Stimulated activated CD8-positive, alpha-beta memory T cell treated with anti-CD3 and anti-CD28 coated beads, Interleukin-15, amount 100 ng/mL, for 48 hours (primary cell): ENCODE measurements at places on chromosomes 3 and 15.

- no peak for DNase-seq
Measured at GRCh38 chr3:8649757-8650156, 5.2 kb upstream of the SSUH2 start.

GRCh38 chr3:170909129-170909903 lies 879 bp upstream of the EIF5A2 start:
- no peak for DNase-seq

DNA sequence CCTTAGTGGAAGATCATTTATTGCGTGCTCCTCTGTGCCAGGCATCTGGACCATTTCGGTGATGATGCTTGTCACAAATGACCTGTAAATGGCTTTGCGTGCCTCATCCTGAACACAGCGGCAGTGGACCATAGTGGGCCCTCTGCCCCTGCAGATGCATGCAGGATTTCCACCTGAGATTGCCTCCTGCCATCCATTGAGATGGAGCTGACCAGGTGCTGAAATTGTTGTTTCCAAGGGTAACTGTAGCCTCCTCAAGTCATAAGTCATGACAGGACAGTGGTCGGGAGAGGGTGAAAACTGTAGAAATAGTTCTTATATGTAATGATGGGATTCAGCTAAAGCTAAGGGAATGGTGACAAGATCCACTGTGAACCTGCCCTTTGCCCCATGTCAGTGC lies 35.5 kb downstream of the CLSTN2 start:
- DNase-seq, result no peak

GRCh38 chr3:106593381-106593780 lies 724.6 kb upstream of the CBLB start:
- DNase-seq, result no peak

GRCh38 chr3:133525435-133525834 lies 48.1 kb upstream of the CDV3 start:
- DNase-seq, result no peak

GRCh38 chr15:77219841-77220240 lies 148.9 kb upstream of the TSPAN3 start:
- no peak for DNase-seq

DNA sequence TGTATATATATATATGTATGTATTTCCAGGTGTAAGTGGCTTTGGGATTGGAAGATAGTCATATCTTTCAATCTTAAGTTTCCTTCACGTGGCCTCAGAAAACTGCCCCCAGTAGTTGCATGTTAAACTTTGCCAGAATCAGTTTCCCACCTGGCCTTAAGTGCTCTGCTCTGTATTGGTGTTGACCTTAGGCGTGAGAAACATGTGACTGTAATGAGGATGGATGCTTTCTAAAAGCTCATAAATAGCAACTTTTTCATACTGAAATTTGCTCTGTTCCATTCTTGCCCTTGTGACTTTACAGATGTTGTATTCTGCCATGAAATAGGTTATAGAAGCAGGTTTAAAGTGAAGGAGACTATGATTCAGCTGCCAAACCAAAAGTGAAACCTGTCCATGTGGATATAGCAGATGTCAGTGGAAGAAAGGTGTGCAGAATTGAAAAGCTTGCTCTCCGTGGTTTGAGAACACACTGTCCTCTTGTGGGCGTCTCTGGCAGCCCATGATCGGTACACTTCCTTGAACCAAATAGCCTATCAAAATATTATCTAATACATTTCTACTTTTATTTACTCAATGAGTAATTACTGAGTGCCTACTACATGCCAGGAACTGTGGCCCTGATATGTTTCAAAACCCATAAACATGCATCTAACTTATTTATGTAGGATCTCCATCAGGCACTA lies 15.8 kb downstream of the SCG5 start:
- DNase-seq, result no peak

DNA sequence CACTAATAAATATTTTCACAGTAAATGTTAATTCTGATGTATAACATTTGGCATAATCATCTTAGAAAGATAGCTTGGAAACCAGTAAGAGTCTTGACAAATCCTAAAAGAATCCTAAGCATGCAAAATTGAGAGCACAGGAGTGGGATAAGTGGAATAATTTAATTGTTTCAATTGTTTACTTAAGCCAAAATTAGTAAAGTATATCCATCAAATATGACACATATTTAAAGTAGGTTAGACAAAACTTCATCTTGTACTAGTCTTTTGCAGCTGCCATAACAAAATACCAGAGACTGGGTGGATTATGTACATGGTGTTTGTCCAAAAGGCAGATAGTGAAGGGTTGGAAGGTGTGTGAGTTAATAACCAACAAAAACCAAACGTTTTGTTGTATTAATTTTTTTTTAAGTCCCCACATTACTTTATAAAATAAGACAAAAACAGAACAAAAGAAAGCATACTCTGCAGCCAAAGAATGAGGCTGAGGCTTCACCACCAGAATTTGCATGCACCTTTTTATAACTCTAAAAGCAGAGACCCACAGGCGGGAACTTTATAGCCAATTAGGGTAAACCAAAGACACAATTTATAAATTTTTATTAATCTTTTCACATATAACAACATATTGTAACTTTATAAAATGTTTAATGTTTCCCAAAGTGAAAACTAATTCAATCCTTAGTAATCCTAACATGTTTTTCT lies 41.9 kb upstream of the CD200R1L start:
- no peak for DNase-seq
